ENCODE measurements at places on chromosomes 1 and 21.

DNA sequence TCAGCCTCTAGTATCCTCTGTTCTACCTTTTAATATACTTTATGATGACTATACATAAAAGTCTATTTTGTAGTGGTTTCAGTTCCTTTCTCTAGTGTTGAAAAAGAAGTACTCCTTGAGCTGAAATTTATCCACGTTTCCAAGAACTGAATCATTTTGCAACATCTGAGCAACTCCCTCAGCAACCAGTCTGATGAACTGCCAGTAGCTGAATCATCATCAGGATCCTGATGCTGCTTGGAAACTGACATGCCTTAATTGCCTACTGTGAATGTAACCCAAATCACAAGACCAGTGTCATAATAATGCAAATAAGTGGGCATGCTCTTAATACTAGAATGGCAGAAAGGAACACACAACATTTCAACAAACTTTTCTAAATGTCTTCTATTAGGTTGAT lies 103.3 kb downstream of the CYYR1 start:
- no peak for DNase-seq

GRCh38 chr1:156765666-156766065 lies 1.7 kb upstream of the PRCC start:
- DNase-seq = no peak

DNA sequence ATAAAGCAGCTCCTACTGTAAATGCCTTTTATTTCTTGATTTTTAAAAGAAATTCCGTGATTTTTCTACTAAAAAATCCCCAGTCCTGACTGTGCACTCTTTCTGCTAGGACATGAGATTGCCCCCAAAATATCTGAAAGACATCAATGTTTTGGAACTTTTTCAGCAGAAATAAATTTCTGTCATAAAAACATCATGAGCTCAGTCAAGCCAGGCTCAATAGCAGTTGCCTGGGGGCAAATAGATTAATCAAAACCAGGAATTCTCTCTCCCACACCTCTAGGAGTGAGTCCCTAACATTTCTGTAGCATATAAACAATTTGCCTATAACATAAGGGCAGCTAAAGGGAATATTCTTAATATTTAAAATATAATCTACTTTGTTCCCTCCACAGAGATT lies 654.1 kb downstream of the PTPRC start:
- no peak for DNase-seq

DNA sequence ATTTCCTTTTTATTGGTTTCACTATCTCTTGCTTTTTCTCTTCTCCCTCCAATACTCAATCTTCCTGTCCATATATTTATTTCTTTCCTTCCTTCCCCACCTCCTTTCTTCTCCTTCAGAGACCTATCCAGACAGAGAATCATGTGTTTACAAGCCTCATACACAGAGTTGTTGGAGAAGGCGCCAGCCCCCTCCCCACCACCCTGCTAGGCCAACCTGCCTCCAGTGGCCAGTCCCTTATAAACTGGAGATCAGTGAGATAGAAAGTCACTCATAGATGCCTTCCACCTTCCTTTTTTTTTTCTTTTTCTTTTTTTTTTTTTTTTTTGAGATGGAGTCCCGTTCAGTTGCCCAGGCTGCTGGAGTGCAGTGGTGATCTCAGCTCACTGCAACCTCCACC lies 53.3 kb downstream of the CD247 start:
- no peak for DNase-seq

DNA sequence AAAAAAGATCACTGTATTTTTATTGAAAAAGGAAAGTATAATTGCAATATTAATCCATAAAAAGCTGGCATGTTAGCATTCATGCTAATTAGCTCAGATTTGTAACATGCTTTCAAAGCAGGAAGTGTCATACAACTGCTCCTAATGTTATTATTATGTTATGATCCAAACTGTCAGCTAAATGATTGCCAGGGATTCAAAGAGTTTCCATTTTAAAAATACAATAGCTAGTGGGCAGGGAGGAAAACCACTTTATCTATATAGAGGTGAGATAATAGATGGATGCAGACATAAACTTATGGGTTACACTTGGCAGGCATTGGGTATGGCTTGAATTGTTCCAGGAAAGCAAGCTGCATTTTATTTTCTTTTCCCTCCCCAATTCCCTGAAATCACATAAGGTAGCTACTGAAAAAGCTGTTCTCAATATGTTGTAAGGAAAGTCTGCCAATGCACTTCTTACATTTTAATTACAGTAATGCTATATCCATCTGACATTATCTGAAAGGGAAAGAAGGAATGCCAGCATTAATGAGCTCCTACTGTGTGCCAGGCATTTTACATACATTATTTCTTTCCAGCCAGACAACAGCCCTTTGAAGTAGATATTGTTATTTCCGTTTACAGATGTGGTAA lies 9.8 kb upstream of the MYSM1 start:
- no peak for DNase-seq
